ENCODE measurements at places on chromosomes 1 and 21.
A peak's percentile ranks its signal among the peaks of the same experiment; 100 is the strongest.

GRCh38 chr1:209838537-209838936, 10.8 kb downstream of the UTP25 start:
- no peak for DNase-seq

DNA sequence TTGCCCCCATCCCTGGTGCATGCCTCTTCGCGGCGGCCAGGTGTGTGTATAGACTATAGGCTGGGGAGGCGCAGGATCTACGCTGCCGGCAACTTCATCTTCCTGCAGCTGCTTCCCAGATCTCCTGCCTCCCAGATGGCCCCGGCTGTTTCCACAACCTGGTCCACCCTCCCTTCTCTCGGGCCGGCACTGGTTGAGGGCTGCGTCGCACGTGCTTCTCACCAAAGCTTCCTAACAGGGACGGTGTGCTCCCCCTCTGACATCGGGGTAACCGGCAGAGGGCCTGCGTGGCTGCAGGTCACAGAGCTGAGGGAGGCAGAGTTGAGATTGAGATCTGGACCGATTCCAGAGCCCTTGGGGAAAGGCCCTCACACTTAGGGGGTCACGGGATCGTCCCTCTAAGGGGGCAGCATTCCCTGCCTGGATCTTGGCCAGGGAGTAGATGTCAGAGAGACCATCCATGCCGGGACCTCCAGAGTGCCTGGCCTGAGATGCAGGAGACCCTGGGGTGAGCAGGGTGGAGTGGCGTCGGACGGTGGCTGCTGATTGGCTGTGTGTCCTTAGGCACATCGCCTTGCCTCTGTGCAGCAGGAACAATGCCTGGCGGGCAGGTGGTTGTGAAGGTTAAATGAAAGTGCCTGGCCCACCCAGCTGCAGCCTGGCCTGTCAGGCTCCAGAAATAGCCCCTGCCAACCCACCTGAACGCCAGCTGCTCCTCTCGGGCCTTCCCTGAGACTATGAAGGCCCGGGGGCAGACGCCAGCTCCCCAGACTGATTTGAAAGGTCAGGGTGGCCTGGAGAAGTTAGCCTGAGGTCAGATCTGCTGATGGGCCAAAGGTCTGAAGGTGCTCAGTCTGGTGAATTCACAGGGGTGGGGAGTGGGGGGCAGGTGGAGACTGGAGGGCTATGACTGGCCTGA, 6.1 kb upstream of the MASP2 start:
- no peak for DNase-seq

- no peak for DNase-seq
Measured at GRCh38 chr1:151009206-151009587, 948 bp downstream of the PRUNE1 start.

DNA sequence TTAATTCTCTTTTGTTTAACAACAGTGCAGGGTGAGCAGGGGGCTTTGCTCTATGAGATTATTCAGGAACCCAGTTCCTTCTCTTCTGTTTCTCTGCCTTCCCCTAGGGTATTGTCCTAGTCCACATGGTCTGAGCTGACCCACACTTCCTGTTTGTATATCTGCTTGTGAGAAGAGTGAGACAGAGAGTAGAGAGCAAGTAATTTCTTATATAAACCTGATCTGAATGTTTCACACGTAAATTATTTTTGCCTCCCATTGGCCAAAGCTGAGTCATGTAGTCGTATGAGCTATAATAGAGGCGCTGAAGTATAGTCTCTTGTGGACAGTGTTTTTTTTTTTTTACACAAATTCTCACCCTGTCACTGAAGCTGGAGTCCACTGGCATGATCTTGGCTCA, 134.2 kb upstream of the SERTAD4 start:
- peak; percentile 25 for DNase-seq

DNA sequence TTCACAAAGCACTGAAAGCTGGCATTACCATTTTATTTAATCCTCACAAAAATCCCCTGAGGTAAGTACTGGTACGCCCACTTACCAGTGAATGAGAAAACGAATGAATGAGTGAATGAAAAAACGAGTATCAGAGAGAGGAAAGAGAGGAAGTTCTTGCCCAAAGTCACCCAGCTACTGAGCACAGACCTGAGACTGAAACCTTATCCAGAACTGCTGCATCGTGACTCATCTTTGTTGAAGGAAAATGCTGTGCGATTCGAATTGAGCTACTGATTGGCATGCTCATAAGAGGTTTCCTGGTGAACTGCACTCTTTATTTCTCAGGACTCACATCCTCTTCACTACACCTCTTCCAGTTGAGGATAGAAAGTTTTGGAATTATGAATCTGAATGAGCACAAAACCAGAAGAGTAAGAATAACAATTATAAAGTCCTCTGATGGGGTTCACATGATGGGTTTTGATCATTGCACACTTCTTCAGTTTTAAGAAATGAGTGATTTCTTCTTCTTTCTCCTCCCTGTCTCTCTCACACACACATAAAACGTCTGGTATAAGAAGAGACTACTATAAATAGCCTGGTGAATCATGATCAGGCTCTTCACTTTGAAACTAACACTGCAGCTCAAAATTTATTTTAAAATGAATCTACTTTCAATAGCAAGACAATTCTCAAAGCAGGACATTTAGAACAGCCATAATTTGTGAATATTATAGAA, 32.1 kb downstream of the IL12RB2 start:
- peak; percentile 63 for DNase-seq

DNA sequence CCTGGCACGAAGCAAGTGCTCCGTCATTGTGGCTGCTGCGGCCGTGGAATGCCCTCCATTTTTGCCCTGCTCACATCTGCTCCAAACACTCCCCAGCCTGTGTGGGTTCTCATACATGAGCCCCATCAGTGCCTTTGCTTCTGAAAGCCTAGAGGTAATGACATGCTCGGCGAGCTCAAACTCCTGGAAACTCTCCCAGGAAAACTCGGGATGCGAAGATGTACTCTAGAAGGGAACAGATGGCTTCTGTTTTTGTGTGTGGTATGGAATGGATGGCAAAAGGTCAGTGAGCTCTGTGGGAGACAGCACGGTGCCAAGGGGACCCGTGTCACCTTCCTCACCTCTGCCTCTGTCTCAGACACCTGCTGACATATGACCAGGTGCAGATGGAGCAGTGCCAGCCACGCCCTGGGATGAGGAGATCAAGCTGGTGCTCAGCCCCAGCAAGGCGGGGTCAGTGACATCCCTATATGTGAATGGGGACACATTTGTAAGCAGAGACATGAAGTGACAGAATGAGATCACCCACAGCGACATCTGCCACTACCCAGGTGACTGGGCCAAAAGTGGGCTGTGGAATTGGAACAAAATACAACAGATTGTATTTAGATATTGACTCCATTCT, 84.1 kb upstream of the COX20 start:
- no peak for DNase-seq

DNA sequence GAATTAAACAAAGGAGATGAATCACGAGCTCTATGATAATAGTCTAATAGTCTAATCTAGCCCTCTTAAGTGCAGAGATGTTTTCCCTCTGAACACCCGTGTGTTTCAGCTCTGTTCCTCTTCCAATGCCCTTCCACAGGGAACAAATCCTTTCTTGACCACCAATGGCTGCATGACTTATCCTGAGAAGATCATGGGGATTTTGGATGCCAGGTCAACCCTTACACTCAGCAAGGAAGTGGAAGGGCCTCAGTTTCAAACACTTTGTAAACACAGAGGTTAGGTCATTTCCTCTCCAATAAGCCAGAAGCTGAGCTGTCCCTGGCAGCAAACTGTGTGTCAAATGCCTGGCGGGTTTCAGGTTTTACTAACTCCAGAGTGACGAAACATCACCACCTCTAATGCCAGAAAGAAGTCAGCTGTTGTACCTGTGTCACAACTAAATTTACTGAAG, 200.0 kb downstream of the GABPA start:
- DNase-seq = peak; percentile 97

DNA sequence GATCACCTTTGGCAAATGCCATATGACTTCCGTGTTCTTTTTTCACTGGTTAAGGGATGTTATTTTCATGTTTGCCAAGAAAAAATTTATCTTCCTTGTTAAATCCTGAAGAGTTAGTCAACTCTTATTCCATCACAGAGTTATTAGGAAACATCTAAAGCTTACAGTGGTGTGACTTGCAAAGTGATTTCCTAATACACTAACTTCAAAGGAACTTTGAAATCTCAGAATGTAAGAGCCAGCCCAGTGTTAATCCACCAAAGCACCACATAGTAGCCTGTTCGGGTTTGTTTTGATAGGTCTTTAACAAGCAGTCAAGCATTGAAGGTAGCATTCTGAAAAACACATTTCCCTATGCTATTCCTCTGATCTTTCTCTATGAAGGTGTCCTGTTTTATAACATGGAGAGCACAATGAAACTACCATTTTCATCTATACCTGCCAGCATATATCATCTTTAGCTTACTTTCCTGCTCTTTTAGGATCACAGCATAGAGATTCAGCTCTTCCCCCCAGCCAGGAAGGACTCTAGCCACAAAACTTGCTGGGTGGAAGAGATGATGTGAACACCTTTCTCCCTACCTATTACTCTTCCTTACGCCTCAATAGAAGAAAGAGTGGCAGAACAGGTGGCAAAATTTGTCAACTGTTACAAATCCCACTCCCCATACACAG, 82.4 kb upstream of the MAGI3 start:
- no peak for DNase-seq

- peak; percentile 96 for DNase-seq
Measured at GRCh38 chr1:93738075-93738622, 56.5 kb upstream of the BCAR3 start.

DNA sequence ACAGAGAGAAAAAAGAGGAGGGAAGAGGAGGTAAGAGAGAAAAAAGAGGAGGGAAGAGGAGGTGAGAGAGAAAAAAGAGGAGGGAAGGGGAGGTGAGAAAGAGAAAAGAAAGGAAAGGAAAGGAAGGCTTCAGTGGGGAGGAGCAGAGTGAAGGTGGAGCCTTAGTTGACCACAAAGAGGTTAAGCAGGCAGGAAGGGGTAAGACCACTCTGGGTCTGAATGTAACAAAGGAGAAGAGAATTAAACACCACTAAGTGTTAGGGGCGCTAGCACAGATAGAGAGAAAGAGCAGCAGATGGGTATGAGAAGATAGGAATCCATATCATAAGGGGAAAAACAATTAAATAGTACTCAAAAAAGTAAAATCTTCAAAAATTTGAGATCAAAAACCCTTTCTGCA, 6.6 kb downstream of the PTPN14 start:
- DNase-seq = no peak

- no peak for DNase-seq
Measured at GRCh38 chr1:17265950-17266349, 17.1 kb downstream of the PADI3 start.

DNA sequence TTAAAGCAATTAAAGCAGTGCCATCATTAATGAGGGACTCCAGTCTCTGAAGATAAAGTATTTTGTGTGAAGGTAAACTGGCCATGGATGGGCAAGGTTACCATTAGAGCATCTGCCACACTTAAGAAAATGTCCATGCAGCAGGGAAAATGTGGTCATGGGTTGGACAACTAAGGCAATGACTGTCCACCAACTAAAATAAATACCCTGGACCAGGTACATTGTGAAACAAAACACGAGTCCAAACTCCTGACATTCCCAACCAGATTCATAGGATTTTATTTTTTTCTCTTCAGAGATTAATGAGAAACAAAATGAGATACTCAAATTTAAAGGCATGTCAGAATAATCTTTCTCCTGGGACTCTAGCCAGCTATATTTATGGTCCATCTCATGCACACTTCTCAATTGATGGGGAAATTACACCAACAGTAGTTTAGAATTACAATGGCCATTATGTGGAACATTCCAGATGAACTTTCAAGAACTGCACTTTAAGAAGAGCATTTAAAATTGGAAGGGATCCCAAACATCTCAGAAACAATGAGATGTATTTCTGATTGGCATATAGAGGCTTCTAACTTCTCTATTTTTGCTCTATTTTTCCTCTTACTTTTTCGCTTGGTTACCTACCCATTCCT, 8.1 kb downstream of the GBP7 start:
- DNase-seq = no peak

DNA sequence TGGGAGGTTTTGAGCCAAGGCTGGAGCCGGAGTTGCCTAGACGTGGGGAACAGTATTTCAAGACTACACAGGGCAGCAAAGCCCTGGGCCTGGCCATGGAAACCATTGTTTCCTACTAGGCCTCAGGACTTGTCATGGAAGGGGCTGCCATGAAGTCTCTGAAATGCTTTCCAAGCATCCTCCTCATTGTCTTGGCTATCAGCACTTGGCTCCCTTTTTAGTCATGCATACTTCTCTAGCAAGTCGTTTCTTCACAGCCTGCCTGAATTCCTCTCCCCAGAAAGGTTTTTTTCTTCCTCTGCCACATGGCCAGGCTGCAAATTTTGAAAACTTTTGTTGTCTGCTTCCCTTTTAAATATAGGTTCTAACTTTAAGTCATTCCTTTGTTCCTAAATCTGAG, 406.6 kb upstream of the TMPRSS15 start:
- DNase-seq = no peak

GRCh38 chr1:8439015-8439702, 121.2 kb downstream of the SLC45A1 start:
- no peak for DNase-seq

DNA sequence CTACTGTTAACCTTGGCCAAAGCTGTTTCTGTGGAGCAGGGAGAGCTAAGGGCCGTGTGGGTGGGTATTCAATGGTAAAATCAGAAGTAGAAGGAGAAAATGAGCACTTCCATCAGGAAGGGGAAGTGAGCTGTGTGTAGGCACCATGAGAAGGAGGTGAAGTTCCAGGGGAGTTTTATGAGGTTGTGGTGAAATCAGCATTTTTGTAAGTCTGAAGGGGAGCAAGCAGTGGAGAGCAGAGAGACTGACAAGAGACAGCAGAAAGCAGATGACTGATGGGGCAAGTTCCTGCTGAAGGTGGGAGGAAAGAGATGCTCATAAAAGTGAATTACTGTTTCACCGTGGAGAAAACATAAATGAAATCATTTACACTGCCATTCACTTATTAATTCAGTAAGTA, 2.7 kb upstream of the GPR88 start:
- no peak for DNase-seq

DNA sequence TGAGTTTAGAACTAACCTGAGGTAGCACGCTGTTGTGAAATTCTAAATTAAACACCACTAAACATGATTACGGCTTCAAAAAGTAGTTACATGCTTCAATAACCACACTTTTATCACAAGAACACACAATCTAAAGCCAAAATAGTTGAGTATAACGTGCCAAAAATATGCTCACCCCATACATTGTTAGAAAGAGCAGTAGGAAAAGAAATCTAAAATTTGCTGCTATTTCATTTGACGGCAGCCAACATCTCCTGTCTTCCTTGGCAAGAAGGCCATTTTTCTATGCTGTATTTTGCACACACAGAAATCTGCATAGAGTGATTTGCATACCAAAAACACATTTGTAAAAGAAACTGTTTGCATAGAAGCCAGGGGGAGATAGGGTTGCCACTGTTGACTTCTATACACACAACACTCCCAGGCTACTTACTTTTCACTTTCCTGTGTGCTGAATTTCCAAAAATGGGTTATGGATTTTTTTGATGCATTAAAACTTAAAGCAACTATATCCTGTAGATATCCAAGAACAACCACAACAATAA, 42.9 kb upstream of the DMRTB1 start:
- no peak for DNase-seq

- no peak for DNase-seq
Measured at GRCh38 chr1:58859769-58860485, 76.1 kb upstream of the JUN start.

DNA sequence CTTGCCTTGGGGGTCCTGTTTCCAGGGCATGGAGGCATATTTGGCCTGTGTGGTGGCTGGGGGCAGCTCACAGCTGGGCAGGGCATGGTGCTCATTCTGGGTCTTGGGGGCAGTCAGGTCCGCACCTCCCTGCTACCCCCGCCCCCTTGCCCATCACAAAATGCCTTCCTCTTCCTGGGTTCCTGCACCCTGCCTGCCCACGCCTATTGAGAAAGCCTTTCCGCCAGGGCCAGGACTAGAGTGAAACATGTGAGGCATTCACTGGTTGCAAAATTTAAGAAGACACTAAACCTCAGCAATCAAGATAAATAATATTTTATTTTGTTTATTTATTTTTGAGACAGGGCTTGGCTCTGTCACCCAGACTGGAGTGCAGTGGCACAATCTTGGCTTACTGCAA, 19.7 kb downstream of the PTAFR start:
- DNase-seq = no peak
